Activated T-cell treated with anti-CD3 and anti-CD28 coated beads, Interleukin-2, amount 50 U/mL, for 72 hours (primary cell): ENCODE measurements at places on chromosomes 6 and 20.

- H3K4me3 ChIP-seq, result no peak overlapping the region
- H3K27ac ChIP-seq, result no peak overlapping the region
- H3K27me3 ChIP-seq, result peaks cover 80% of the 10 kb centered on the region
- H3K36me3 ChIP-seq, result peaks cover 1% of the 10 kb centered on the region
- H3K4me1 ChIP-seq, result no peaks in the 10 kb centered on the region
Measured at GRCh38 chr20:56925082-56925830, 296.1 kb downstream of the TFAP2C start.

DNA sequence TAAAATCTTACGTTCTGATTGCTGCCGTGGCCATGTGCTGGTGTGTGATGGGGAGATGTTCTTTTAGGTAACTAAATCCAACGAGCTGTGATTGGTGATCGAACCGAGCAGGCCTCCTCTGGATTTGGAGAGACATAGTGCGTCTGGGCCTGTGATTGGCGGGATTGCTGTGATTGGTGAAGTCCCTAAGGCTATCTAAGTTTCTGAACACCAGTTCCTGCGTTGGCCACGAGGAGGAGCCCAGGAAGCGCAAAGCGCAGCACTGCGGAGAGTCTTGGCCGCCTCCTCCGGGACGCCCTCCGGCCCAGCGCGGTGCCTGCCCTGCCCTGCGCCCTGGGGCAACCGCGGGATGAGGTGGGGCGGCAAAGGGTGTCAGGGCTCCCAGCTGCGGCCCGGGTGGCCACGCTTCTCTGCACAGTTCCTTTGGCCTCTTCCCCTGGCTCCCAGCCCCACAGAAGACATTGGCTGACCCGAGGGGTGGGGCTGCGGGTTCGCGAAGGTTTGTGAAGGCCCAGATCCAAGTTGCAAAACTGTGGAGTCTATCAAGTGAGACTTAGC, 33.0 kb downstream of the HNF4A start:
- H3K4me1 ChIP-seq, result peaks cover 15% of the 10 kb centered on the region
- peak overlapping the region; percentile 40 for H3K4me3 ChIP-seq
- peak; percentile 83 for DNase-seq
- no peak overlapping the region for H3K27ac ChIP-seq

DNA sequence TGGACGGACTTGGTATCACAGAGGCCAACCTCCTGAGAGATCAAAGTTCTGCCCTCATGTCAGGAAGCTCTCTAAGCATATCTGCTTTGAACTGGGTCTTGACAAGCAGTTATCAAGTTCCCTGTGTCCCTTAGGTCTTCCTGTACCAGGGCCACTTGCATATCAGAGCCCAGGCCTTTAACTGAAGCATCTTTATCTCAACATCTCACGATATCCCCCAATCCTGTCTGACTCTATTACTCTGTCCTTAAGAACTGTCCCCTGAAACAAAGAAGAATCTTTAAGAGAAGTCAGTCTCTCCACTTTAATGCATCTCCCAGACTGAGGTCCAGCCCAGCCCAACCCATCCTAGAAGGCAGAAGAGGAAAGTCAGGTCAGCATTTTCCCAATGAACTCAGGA, 8.2 kb downstream of the MAS1L start:
- no peak for DNase-seq
- peaks cover 11% of the 10 kb centered on the region for H3K27me3 ChIP-seq
- H3K36me3 ChIP-seq, result no peaks in the 10 kb centered on the region
- H3K27ac ChIP-seq, result no peak overlapping the region
- no peaks in the 10 kb centered on the region for H3K4me1 ChIP-seq
- no peak overlapping the region for H3K4me3 ChIP-seq

DNA sequence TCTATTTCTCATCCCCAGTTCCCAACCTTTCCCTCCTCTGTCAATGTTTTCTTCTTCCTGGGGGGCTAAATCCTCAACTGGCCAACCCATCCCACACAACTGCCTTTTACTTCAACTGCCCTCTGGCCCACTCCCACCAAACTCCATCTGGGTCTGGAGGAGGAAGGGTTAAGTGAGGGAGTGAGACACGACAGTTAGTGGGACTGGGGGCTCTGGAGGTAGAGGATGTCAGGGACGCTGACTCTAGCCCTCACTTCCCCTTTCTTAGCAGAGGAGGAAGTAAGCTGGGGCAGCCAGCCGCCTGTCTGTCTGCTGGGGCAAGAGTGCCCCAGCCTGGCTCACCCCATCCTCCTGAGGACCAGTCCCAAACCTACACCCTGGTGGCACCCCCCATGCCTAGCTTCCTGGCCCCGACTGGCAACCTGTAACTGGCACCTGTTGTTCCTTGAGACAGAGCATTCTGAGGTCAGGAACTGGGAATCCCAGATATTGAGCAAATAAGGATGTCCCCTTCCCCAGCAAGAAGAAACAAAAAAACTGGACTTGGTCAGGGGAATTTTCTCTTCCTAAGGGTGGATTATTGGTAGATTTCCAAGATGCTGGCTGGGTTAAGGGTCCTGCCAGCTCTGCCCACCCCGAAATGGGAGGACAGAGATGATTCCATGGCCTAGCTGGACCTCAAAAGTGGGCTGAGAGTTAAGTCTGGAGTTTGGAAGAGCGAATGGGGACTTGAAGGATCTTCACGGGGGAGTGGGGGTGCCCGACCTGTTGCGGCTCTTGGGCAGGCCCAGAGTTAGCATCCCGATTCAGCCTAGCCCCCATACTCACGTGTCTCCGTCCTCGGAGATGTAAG, 971 bp downstream of the NFKBIE start:
- H3K27me3 ChIP-seq, result peaks cover 28% of the 10 kb centered on the region
- DNase-seq, result peak; percentile 55
- H3K36me3 ChIP-seq, result peaks cover 17% of the 10 kb centered on the region
- peaks cover 68% of the 10 kb centered on the region for H3K4me1 ChIP-seq
- peak overlapping the region; percentile 99 for H3K4me3 ChIP-seq

GRCh38 chr6:27816906-27817305, 95.3 kb downstream of the OR2B2 start:
- no peaks in the 10 kb centered on the region for H3K27me3 ChIP-seq
- DNase-seq, result no peak
- no peaks in the 10 kb centered on the region for H3K36me3 ChIP-seq
- peaks cover 49% of the 10 kb centered on the region for H3K4me1 ChIP-seq

- no peak overlapping the region for H3K4me3 ChIP-seq
- no peaks in the 10 kb centered on the region for H3K27me3 ChIP-seq
- H3K4me1 ChIP-seq, result no peaks in the 10 kb centered on the region
Measured at GRCh38 chr6:23524548-23524947, 601.5 kb upstream of the NRSN1 start.

GRCh38 chr6:33843131-33844121, 39.6 kb upstream of the MLN start:
- no peak overlapping the region for H3K27ac ChIP-seq
- peaks cover 21% of the 10 kb centered on the region for H3K4me1 ChIP-seq
- H3K36me3 ChIP-seq, result no peaks in the 10 kb centered on the region
- H3K4me3 ChIP-seq, result no peak overlapping the region
- no peak for DNase-seq

DNA sequence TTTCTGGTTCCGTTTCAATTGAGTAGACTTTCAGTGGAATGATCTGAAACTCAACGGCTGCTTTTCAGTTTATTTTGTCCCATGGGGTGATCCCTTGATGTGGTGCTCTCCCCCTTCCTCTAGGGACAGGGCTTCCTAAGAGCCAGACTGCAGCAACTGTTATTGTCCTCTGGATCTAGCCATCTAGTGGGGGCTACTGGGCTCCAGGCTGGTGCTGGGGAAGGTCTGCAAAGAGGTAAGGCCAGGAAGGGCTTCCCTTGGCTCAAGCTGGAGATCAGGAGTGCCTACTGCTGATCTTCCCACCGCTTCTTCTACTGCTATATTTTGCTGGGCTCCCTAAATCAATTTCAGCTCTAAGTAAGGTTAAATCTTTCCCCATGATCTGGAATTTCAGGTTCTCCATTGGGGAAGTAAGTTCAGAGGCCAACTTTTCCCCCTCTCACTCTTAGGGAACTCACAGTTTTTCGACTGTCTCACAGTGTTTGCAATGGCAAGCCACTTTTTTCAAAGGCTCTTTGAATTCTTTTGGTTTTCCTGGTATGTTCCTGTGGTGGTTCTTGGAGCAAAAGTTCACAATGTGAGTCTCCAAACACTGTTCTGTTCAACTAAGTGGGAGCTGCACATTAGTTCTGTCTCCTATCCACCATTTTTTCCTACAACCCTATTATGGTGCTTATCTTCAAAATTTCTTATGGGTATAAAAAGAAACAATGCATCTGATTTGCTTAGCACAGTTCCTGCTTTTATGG, 286.2 kb upstream of the EXOC2 start:
- DNase-seq, result no peak
- H3K27ac ChIP-seq, result peak overlapping the region; percentile 17
- H3K4me1 ChIP-seq, result no peaks in the 10 kb centered on the region
- peaks cover 6% of the 10 kb centered on the region for H3K27me3 ChIP-seq

DNA sequence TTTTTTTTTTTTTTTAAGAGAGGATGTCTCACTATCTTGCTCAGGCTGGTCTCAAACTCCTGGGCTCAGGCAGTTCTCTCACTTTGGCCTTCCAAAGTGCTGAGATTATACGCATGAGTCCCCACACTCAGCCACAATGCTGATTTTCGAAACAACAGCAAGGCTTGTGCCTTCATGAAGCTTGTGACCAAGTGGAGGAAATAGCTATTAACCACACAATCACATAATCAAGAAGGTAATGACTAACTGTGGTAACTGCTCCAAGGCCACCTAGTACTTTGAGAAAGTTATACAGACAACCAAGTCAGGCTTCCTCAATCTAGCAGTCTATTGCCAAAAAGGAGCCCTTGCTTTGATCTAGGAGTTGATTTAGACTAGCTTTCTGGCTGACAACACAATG, 46.3 kb downstream of the SOD2 start:
- no peaks in the 10 kb centered on the region for H3K27me3 ChIP-seq

DNA sequence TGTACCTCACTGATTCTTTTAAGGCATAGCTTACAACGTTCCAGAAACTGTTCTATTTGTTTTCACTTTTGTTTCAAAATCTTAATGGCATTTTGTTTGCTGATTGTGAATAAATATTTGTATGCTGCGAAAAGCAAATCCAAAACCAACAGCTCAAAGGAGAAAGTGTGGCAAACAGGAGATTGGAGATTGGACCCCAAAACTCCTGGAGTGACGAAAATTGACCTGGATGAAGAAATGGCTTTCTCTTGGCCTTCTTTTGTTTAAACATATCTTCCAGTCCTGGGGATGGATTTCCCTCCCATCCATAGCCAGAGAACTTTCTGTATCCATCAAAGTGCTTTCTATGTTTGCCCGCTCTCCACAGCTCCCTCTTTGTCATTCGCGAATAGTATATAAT, 2.8 kb upstream of the CTCFL start:
- H3K27me3 ChIP-seq, result peaks cover 6% of the 10 kb centered on the region
- no peak for DNase-seq

- H3K27me3 ChIP-seq, result no peaks in the 10 kb centered on the region
- H3K4me3 ChIP-seq, result no peak overlapping the region
- no peak for DNase-seq
- no peak overlapping the region for H3K27ac ChIP-seq
- peaks cover 8% of the 10 kb centered on the region for H3K4me1 ChIP-seq
Measured at GRCh38 chr6:85394853-85395538, 54.9 kb upstream of the NT5E start.

DNA sequence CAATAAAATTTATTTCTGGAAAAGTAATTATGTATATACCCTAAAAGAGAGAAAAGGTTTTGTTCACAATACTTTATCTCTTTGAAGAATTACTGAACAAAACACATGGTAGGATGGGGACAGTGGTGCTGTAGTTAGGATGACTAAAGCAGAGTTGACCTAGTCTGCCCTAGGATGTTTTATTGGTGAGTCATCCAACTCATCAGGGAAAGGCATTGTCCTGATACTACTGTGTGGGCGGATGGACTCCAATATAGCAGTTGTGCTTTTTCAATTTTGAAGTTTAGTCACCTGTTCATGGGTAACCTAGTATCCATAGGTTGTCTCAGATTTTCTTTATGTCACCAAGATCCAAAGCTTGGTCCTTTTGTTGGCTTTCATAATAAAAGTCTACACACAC, 53.3 kb upstream of the EYS start:
- DNase-seq, result no peak
- H3K27me3 ChIP-seq, result no peaks in the 10 kb centered on the region
- H3K4me3 ChIP-seq, result no peak overlapping the region
- H3K4me1 ChIP-seq, result no peaks in the 10 kb centered on the region
- H3K36me3 ChIP-seq, result peaks cover 2% of the 10 kb centered on the region
- no peak overlapping the region for H3K27ac ChIP-seq

- no peak overlapping the region for H3K27ac ChIP-seq
- DNase-seq, result no peak
- peaks cover 27% of the 10 kb centered on the region for H3K4me1 ChIP-seq
Measured at GRCh38 chr6:130720076-130720715, 107.0 kb upstream of the SMLR1 start.

- peaks cover 2% of the 10 kb centered on the region for H3K36me3 ChIP-seq
- no peaks in the 10 kb centered on the region for H3K27me3 ChIP-seq
Measured at GRCh38 chr6:138778331-138778730, 4.8 kb downstream of the CCDC28A start.

DNA sequence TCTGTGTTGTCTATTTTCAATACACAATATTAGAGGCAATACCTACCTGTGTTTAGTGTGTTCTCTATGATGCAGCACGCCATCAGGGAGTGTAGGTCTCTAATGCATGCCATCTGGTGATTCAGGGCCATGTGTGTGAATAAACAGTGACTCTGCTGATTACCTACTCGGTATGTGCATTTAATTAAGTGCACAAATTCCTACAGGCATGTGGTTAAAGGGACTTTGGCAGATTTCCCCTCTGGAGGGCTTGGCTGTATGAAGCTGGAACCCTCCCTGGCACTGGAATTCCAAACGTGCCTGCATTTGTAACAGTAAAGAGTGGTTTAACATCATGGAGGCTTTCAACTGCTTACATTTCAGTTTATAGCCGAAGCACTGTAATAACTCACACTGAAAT, 401.5 kb upstream of the SASH1 start:
- H3K27me3 ChIP-seq, result no peaks in the 10 kb centered on the region
- no peak overlapping the region for H3K4me3 ChIP-seq
- no peak overlapping the region for H3K27ac ChIP-seq
- DNase-seq, result no peak

DNA sequence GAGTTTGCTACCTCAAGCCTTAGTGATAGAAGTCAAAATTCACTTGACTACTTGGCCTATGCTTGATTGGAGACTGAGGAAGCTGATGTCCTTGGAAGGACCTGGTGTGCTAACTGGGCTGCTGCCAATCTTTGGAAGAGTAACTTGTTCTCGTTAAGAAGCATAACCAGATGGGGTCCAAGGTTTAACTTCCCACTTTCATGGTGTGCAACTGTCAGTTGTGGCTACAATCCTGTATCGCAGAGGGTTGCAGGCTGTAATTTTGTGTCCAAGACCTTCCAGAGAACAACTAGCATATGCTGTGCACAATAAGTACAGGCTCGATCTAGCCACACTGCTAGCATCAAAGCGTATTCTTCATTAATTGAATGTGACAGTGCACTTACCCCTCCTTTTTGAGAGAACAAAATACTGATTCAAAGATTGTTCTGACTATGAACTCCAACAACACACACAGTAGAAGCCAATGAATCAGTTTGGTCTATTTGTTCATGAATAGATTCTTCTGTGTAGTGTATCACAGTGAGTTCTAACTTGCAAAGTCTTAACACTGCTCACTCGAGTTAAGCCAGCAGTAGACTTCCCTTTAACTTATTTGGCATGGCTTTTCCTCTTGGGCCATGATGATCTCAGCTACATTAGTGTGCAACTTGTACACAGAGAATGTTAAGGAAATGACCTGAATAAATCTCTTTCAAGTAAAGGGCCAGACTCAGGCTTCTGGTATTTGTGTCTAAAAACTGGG, 15.8 kb upstream of the PLCB1 start:
- peaks cover 15% of the 10 kb centered on the region for H3K27me3 ChIP-seq
- peaks cover 1% of the 10 kb centered on the region for H3K36me3 ChIP-seq
- H3K4me1 ChIP-seq, result no peaks in the 10 kb centered on the region
- no peak for DNase-seq

GRCh38 chr20:16061351-16061750, 511.9 kb downstream of the KIF16B start:
- H3K4me3 ChIP-seq, result no peak overlapping the region
- no peaks in the 10 kb centered on the region for H3K4me1 ChIP-seq
- no peaks in the 10 kb centered on the region for H3K36me3 ChIP-seq
- no peaks in the 10 kb centered on the region for H3K27me3 ChIP-seq
